Stimulated activated CD8-positive, alpha-beta memory T cell treated with anti-CD3 and anti-CD28 coated beads, Interleukin-4, amount 100 ng/mL, for 24 hours (primary cell): ENCODE measurements at places on chromosomes 3 and 15.

DNA sequence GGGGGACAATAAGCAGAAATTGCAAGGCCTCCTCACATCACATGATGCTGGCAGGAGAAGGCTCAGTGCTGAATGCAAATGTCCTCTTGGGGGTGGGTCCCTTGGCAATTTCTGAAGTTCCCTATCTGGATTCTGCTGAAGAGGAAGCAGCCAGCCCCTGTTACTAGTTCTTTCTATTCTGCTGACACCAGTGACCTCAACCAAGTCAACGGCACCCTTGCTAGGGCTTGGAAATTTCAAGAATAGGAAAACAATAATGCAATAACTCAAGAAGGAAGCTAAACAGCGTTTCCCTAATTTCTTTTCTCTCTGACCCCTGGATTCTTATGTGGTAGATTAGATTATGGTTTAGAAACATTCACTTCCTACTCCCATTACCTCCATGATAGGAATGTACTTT is 46.2 kb upstream of the FOXP1 start:
- DNase-seq, result no peak

DNA sequence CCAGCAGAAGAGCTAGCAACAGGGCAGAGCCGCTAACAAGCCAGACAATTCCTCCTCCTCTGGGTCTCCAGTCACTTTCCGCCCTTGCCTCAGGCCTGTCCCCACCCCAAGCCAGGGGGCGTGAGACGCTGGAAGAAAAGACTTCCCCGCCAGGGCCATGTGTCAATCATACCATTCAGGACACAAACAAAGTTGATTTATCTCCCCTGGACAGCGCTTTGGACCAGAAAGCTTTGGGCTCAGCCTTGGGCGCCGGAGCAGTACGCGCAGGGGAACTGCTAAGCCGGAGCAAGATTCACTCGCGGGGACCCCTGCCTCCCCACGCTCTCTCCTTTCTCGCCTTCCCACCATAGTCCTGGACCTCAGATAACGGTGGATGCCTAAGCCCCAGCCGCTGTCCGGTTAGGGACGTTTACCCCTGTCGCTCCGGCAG is 479 bp downstream of the LRRC2 start:
- no peak for DNase-seq

DNA sequence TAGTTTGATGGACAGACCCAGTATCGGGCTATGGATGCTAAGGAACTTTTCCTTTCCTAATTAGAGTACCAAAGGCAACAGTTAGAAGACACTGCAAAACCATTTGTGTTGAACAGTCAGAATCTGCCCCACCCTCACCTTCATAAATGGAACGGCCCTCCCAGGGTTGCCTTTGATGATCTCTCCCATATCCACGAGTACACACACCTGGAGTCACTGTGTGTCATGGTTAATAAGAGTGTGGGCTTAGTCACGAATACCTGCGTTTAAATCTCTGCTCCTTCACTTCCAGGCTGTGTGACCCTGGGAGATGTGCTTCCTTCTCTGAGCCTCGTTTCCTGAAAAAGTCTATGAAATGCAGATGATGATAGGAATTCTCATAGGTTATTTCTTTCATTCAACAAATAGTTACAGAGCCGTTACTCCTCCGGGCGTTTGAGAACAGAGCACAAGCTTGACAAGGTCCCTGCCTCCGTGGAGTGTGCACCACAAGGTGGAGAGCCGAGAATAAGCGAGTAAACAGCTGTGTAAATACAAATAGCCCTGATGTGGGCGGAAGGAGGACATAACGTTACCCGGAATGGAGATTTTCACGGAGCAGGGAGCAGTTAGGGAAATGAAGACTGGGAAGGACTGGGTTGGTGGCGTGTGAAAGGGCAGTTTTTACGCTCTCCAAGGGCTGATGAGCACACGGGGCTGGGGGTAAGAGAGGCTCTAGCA is 6.7 kb downstream of the SLC51A start:
- no peak for DNase-seq

- no peak for DNase-seq
Measured at GRCh38 chr15:88918738-88919137, 5.6 kb upstream of the MFGE8 start.

DNA sequence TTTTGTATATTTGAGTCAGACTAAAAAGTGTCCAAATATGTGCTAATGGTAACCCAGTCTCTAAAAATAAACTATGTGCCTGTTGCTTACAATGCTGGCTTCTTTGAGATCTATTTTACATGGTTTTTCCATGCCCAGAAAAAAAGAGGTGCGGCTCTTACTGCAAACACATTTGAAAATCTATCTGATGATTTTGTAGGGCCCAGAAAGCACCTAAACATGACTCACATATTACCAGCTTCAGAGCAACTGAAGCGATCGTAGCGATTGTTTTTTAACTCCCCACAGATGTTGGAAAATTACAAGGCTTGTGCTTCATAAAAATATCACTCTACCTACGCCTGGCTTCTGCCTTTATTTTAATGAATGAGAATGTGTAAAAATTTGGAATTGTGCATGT is 53.5 kb downstream of the SUCNR1 start:
- DNase-seq, result no peak
